ENCODE measurements at places on chromosomes 5 and 9. TPM values are rescaled to one million over a fixed set of nuclear protein-coding genes. Genes with fewer than 3 reads are reported as not detected.

CDX1 gene
- total RNA-seq = 0.27 TPM

UNC5A gene
- 0.62 TPM for total RNA-seq

POLE3 gene
- 39.1 TPM for total RNA-seq

ENDOG gene
- 27.8 TPM for total RNA-seq

MTX3 gene
- total RNA-seq = 15.7 TPM

ENTREP1 gene
- 15.1 TPM for total RNA-seq

TPPP gene
- 3.9 TPM for total RNA-seq

INSYN2B gene
- total RNA-seq = 0.04 TPM

ZNF354C gene
- 11.0 TPM for total RNA-seq

SLC6A3 gene
- total RNA-seq = not detected

NR2F1-AS1 gene
- 3.8 TPM for total RNA-seq

EPB41L4B gene
- total RNA-seq = 6.2 TPM

TNFSF8 gene
- 0.49 TPM for total RNA-seq

MELK gene
- 8.9 TPM for total RNA-seq

All from muscle of leg (tissue), 16 donors.